ENCODE measurements at places on chromosomes 6 and 20.

- DNase-seq, result no peak
Measured at GRCh38 chr6:473768-474452, 82.4 kb downstream of the IRF4 start.

- DNase-seq, result no peak
Measured at GRCh38 chr6:156901309-156902019, 124.3 kb downstream of the ARID1B start.

- no peak for DNase-seq
Measured at GRCh38 chr6:36700071-36700812, 2.6 kb downstream of the RAB44 start.

DNA sequence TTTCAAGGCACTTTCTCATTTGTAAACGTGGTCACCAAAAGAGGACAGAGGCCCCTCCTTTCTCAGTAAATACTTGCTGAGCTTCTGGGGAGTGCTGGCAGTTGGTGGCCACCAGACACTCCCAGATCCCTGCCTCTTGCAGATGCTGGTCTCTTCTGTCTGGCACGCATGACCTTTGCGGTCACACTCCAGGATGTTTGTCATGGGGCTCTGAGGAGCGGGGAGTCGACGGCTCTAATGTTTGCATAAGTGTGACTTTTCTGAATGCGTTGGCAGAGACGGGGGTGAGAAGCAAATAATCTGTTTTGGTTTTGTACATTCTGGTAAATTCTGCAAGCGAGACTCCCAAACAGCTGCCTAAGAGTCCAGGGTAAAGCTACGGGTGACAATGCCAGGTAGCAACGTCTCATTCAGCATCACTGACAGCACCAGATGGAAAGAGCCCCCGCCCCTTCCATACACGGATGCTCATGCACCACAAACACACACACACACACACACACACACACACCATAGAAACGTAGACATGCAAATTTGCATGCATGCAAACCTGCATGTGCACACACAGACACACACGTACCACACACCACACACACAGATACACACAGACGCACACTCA lies 101.1 kb downstream of the YTHDF1 start:
- DNase-seq, result no peak

DNA sequence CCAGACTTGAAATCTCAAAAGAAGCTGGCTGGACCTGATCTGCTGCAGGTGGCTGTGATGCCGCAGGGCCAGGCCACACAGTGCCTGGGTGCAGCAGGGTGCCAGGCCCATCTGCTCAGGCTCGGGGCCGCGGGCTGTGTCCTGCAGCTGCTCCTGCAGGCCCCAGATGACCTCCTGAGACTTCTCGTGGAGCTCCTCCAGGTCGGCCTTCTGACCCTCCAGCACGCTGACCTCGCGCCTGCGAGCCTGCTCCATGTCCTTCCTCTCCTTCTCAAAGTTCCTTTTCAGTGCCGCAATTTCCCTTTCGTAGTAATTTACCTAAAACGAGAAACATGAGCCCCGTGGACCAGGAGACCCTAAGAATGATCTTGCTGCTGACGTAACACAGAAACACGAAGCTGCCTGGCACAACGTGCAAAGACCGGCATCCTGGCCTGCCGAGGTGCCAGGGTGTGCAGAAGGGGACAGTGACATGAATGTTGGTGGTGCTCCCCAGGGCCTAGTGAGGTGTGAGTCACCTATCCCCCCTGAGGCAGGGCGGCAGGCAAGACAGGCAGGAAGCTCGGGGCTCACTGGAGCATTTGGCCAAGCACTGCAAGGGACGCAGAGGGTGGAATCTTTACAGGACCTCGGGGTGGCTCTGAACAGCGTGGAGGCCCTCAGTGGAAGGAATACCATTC lies 71.6 kb downstream of the GINS1 start:
- no peak for DNase-seq

GRCh38 chr6:134324766-134325165 lies 6.9 kb upstream of the SGK1 start:
- DNase-seq, result no peak
